ENCODE measurements at places on chromosomes 2 and 18. TPM values are rescaled to one million over a fixed set of nuclear protein-coding genes. Genes with fewer than 3 reads are reported as not detected.

GRCh38 chr2:203437511-203437910, 97.6 kb downstream of the RAPH1 start:
- no peak for DNase-seq

DNA sequence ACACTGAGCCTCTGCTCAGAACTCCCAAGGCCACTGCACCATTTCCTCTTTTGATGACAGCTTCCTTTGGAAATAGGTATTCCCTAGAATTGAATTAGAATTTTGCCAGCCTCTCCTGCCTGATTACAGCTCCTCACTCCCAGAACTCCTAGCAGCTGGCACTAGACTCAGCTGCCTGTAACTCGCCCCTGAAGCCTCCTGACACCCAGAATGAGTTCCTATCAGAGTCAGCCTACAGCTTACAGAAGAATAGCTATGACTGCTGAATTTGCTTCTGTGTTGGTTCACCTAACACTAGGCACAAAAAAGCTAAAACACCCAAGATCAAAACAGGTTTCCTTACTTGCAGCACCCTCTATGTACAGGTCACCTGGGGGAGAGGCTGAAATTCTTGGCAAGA, 108.2 kb upstream of the PTPRM start:
- DNase-seq = no peak

DNA sequence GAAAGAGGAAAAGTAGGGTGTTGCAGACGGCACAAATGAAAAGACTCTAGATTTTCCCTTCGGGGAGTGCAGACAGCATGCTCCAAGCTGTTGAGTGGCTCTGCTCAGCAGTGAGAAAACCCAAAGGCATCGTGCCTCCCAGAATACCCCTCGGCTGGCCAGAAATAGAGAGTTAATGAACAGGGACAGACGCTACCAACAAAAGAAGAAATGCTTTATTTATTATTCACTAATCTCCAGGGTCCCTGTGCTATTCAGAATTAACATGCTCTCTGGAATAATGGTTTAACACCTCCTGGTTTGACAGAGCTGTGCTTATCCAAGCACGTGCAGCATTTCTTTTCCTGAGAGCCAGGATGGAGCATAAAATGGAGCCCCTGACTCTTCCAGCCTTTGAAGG, 82.3 kb downstream of the AQP4 start:
- no peak for DNase-seq

Gene ADD2
- not detected for polyA plus RNA-seq

Gene TGFA
- not detected for polyA plus RNA-seq

Data from IMR-90 (cell line).